H7 (cell line): ENCODE measurements at places on chromosomes 16 and 17. TPM values are rescaled to one million over a fixed set of nuclear protein-coding genes. Genes with fewer than 3 reads are reported as not detected.

The RNF43 gene
- 0.62 and 1.3 TPM in 2 replicates for total RNA-seq

The EFNB3 gene
- total RNA-seq: 6.0 and 6.4 TPM in 2 replicates

The ZNF830 gene
- 8.5 and 10.9 TPM in 2 replicates for total RNA-seq

The SEPTIN12 gene
- total RNA-seq: not detected in 2 replicates

The SLC6A2 gene
- total RNA-seq: 0.18 and 0.21 TPM in 2 replicates

The ATPAF2 gene
- total RNA-seq: 17.9 and 22.4 TPM in 2 replicates

The CD300LF gene
- total RNA-seq: not detected in 2 replicates

The RMI2 gene
- 58.8 and 59.2 TPM in 2 replicates for total RNA-seq

The TVP23C gene
- 7.1 and 15.1 TPM in 2 replicates for total RNA-seq

The CLDN7 gene
- total RNA-seq: 30.8 and 40.8 TPM in 2 replicates

The COX10 gene
- 28.8 and 31.0 TPM in 2 replicates for total RNA-seq

The GNGT2 gene
- total RNA-seq: 0.30 TPM in 1 of 2 replicates, not detected in the other

The UMOD gene
- not detected in 2 replicates for total RNA-seq

The KRT28 gene
- total RNA-seq: not detected in 2 replicates

The KRTAP4-9 gene
- not detected in 2 replicates for total RNA-seq
